IPS DF 19.7 (cell line): ENCODE measurements at places on chromosomes 3 and 15.

DNA sequence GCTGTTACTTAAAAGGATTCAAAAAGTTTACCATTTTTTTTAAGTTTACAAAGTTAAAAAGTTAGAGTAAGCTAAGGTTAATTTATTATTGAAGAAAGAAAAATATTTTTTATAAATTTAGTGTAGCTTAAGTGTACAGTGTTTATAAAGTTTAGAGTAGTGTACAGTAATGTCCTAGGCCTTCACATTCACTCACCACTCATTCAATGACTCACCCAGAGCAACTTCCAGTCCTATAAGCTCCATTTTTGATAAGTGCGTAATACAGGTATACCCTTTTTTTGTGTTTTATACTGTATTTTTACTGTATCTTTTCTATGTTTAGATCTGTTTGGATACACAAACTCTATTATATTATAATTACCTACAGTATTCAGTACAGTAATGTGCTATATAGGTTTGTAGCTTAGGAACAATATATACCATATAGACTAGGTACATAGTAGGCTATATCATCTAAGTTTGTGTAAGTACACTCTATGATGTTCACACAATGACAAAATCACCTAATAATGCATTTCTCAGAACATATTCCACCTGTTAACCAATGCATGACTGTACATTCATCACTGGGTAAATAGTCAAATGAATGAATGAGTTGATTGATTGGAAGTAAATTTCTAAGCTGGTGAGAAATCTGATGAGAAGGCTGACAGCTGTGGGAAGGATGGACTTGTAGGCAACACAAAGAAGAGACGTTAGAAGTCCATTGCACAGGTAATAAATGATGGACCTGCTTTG lies 95.2 kb upstream of the CDIN1 start:
- no peak for DNase-seq

- no peak for DNase-seq
Measured at GRCh38 chr15:62020576-62021160, 39.6 kb downstream of the VPS13C start.

- no peak for DNase-seq
Measured at GRCh38 chr15:85906640-85907039, 111.9 kb upstream of the KLHL25 start.

DNA sequence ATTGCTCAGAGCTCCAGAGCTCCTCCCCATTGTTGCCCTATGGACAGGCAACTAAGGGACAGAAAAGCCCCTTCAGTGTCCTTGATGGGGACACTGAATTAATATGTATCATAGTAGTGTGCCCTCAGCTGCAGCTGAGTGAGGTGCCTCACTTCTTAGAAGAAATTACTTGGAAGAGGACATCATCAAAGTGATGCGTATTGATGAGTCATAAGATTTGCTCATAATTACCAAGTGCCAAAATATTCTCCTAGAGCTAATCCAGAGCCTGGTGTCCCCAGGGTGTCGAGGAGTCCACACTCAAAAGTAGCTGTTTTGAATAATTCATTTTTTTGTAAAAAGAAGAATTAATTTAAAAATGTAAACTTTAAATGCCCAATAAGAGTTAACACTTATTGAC lies 200.7 kb upstream of the SEMA6D start:
- DNase-seq, result no peak

DNA sequence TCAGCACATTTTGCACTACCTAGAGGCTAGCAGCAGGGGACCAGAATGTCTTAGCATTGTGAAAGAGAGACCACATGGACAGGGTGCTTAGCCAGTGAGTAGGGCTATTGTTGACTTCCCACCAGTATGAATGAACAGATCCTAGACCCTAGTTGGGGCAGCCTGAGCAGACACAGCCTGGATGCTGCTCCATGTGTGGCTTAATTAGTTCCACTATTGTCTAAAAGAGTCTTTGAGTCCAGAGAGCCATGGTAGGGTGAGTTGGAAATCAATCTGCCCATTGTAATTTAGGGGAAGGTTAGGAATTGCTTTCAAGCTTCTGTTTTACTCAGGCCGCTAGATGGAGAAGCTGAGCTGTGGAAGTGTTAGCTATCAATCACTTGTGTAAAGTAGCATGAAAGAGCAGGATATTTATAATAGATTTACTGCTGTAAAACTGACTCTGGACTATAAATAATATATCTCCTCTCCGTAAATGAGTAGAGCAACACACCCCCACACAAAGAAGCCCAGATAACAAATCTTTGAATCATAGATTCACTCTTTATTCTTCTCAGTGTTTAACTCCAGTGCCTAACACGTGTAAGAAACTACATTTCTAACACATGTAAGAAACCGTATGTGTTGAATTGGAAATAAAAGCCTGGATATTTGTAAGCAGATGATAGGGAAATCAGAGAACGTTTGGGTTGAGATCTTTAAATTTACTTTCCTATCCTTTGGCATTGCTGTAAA lies 4.1 kb upstream of the GCSAM start:
- DNase-seq, result peak; percentile 50

DNA sequence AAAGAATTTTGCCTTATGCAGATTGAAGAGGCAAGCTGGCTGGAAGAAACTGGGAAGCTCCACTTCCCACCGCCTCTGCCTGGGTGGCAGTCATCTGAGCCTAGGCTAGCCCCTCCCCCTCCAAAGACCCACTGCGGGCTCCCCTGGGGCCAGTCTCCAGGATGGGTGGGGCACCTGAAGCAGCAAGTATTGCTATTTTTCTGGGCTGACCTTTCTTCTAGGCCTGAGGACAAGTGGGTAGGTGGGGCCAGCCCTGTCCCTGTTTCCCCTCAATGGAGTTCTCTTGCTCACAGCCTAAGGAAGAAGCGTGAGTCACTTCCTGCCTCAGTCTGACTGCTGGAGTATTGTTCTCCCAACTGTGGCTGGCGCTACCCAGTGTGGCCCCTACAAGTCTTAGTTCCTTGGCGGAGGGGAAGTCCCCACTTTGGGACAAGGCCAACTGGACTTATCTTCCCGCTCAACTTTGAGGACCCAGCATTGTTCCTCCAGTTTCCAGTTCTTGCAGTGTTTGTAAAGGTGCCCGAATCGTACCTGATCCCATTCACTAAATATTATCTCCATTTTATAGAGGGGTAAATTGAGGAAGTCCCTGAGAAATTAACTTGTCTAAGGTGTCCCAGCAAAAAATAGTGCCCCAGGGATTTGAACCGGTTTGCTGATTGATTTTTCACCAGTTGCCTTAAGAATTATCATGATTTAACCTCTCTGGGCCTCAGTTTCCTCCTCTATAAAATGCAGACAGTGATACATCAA lies 1.4 kb downstream of the FURIN start:
- DNase-seq, result peak; percentile 59

DNA sequence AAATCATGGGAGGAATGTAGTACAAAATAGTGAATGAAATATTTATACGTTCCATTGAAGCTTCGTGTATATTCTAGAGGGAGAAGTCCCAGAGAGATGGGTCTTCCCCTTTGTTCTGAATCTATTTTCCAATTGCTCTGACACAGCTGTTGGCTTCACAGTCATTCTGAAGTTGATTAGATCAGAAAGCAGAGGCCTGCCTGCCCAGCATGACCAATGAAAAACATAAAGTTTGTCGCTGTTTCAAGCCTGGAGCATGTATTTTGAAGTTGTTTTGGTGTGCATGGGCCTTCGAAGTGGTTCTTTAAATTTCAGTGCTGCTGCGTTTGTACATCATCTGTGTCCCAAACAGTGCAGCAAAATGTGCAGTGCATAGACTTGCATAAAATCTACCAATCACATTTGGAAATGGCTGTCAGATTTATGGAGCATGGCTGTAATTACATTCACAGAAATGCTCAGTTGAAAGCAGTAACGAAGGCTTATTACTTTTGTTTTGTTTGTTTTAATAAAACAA lies 31.0 kb upstream of the RBMS3 start:
- no peak for DNase-seq

GRCh38 chr3:29271475-29271874 lies 9.4 kb upstream of the RBMS3 start:
- no peak for DNase-seq
